ENCODE measurements at places on chromosomes 7 and 10.

GRCh38 chr7:55624813-55625212 is 52.5 kb upstream of the VOPP1 start:
- DNase-seq: no peak

DNA sequence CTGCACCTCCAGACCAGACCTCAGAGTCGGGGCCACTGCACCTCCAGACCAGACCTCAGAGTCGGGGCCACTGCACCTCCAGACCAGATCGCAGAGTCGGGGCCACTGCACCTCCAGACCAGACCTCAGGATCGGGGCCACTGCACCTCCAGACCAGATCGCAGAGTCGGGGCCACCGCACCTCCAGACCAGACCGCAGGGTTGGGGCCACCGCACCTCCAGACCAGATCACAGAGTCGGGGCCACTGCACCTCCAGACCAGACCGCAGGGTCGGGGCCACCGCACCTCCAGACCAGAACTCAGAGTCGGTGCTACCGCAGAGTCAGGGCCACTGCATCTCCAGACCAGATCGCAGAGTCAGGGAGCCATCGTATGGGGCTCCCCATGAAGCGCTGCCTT is 105.9 kb downstream of the ACTR3B start:
- DNase-seq: no peak

DNA sequence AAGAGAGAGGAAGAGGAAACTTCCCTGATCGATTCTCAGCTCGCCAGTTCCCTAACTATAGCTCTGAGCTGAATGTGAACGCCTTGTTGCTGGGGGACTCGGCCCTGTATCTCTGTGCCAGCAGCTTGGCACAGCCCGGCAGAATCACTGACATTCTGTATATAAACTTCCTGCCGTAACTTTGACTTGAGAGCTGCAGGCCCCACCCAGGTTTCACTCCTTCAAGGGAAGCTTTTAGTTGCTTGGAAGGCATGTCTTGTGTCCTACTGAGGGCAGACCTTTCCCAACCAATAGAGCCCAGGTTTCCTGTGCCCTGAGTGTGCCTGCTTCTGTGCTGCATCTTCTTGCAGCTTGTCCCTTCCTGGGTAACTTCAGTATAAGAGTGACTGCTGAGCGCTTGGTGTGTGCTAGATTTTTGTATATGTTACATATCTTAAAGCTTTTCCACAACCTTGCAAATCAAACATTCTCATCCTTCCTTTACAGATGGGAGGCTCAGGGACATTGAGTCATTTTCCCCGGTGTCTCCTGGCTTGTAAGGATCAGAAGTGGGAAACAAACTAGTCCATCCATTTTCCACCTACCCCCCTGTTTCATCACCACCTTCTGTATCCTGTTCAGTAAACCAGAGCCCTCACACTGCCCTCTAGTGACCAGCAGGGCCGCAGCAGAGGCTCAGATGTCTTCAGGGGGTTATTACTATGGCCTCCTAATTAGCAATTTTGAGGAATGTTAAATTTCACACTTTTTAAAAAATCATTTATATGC is 225.2 kb upstream of the PRSS58 start:
- peak; percentile 45 for DNase-seq

- no peak for DNase-seq
Observed at GRCh38 chr7:149293338-149293737, 31.3 kb downstream of the ZNF783 start.

GRCh38 chr10:105041956-105042355 is 400.9 kb downstream of the SORCS3 start:
- DNase-seq: no peak

GRCh38 chr7:47179812-47180515 is 401.9 kb downstream of the TNS3 start:
- DNase-seq: peak; percentile 94

DNA sequence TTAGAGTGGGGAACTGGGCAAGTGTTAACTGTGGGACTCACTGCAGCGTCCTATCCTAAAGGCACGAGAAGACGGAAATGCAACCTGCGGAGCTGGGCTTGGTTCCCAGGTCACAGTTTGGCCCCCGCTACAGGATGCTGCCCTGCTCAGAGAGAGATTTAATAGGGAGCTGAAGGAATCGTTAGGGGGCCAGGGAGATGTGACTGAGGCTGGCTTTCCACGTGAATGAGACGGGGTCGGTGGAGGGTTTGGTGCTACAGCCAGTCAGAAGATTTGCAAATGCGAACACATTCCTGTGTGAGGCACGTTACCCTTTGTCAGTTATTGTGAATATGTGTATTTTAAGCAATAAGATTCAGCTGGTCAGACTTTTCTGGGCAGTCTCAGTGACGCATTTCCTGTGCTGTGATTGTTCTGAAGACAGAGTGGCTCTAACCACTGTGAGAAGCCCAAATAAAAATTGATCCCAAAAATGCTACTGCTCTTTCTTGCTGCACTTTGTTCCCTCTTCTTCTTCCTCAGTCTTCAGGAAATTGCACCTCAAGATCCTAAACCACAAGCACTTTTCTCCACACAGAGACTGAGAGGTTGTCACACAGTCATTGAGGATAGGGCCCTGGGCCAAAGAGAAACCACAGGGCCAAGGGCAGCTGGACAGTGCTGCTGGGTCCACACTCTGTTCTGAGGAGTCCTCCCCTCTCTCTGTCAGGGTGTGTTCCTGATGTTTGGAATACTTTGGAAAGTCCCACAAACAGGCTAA is 21.2 kb downstream of the CYP17A1 start:
- DNase-seq: no peak

- DNase-seq: no peak
Observed at GRCh38 chr7:4124556-4125477, 557.3 kb upstream of the FOXK1 start.

DNA sequence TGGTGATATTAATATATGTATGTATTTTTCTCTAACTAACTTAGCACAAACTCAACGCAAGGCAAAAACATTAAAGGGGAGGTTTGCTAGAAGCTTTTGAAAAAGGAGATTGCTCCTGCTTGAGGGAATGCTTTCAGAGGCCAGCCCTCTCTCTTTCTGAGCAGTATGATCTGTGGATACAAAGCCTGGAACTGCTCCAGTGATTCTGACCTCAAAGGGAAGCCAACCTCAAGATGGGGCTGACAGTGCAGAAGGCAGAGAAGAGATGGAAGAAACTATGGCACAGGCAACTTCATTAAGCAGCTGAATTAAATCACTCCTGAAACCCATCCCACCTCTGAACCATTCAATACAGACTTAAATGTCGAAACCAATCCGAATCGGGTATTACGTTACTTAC is 102.4 kb downstream of the USP6NL start:
- peak; percentile 31 for DNase-seq

GRCh38 chr10:78433766-78434535 is 400.3 kb downstream of the RPS24 start:
- DNase-seq: peak; percentile 94

GRCh38 chr7:23261843-23262452 is 15.4 kb downstream of the GPNMB start:
- peak; percentile 73 for DNase-seq

DNA sequence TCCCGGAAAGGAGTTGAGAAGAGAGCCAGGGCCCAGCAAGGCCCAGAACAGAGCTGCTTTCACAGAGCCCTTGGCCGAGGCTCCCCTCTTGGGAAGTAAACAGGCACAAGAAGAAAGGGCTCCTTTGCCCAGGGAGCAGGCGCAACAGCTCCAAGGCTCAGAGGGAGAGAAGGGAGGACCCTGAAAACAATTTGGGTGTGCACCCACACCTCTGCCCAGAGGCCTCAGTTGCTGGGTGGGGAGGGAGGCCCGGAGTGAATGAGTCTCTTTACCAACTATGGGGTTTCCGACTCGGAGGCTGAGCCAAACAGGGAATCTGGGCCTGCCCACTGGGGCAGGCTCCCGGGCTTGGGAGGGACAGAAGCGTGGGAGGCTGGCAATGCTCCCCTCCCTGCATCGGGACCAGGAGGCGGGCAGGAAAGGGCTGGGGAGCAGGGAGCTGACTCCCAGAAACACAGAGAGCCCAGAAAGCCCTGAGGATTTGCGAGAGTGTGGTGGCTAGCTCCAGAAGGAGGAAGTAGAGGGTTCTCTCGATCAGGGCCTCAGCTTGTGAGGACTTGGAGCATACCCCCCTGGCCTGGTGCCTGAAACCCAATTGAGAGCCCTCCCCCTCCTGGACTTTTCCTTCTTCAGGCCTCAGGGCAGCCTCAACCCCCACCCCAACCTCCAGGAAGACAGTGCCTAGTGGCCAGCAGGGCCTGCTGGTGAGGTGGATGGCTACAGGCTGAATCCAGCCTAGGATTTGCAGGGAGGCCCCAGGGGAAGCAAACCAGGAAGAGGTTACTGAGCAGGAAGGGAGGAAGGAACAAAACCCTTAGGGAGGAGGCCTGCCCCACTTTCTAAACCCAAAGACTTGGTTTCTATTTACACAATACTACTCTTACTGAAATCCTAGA is 6.2 kb downstream of the C10orf105 start:
- peak; percentile 40 for DNase-seq

- no peak for DNase-seq
Observed at GRCh38 chr10:15182540-15183207, 14.2 kb upstream of the NMT2 start.

DNA sequence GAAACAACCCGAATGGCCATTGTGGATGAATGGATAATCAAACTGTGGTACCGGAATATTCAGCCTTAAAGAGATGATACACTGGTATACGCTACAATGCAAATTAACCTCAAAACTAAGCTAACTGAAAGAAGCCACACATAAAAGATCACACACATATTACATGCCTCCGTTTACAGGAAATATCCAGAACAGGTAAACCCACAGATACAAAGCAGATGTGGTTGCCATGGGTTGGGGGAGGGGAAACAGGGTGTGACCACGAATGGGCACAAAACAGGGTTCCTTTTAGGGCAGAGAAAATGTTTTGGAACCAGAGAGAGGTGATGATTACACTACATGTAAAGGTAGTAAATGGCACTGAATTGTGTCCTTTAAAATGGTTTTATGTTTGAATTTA is 16.6 kb downstream of the ESYT2 start:
- DNase-seq: no peak

GRCh38 chr10:12699781-12700556 is 301.5 kb downstream of the CCDC3 start:
- no peak for DNase-seq

DNA sequence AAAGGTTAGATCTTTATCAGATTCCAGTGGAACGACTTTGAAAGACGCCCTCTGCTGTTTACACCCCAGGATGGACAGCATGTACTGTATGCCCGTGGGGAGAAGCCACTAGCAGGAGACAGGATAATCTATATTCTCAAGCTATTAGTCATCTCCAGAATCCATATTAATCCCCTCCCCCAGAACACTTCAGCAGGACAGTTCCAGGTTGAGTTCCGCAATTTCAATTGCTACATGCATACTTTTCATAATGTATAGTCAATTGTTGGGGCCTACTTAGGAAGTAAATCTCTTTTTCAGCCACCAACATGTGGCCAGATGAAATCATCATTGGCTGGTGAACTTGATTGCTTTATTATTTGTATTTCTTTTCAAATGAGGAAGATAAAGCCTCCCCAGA is 313.1 kb upstream of the SMIM30 start:
- no peak for DNase-seq

GRCh38 chr10:67772894-67773511 is 65.0 kb downstream of the DNAJC12 start:
- DNase-seq: no peak

- peak; percentile 47 for DNase-seq
Observed at GRCh38 chr7:101985057-101985902, 167.9 kb downstream of the CUX1 start.

- DNase-seq: no peak
Observed at GRCh38 chr10:1360011-1360557, 303.9 kb downstream of the WDR37 start.

GRCh38 chr10:124826262-124826661 is 24.6 kb downstream of the ABRAXAS2 start:
- no peak for DNase-seq

DNA sequence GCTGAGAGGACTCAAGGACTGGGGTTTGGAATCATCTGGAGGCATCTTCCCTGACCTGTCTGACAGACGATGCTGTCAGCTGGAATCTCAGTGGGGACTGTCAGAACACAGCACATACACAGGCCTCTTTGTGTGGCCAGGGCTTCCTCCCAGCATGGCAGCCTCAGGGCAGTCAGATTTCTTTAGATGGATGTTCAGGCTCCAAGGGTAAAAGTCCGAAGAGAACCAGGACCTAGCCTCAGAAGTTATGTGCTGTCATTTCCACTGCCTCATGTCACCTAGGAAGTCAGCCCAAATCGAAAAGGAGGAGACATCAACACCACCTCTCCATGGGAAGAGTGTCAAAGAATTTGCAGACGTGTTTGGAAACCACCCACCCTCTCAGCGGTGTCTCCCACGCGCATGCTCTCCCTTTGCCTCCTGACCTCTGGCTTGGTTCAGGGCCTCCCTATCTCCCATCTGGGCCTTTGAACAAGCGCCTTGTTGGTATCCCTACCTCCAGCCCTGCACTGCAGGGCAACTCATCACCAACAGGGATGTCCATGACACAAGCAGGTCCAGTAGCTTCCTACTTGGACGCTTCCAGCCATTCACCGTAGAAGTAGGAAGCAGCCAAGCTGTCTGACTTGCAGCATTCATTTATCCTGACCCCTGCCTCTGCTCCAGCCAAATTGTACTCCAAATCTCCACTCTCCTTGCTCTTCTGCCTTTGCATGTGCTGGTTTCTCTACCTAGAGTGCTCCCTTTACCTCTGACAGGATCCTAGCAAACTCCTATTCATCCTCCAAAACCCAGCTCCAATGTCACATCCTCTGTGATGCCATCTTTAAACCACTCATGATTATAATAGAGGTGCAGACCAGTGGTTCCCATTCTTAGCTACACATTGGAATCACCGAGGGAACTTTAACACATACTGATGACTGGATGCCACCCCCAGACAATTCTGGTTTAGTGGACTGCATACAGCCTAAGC is 121.6 kb downstream of the OAT start:
- no peak for DNase-seq

DNA sequence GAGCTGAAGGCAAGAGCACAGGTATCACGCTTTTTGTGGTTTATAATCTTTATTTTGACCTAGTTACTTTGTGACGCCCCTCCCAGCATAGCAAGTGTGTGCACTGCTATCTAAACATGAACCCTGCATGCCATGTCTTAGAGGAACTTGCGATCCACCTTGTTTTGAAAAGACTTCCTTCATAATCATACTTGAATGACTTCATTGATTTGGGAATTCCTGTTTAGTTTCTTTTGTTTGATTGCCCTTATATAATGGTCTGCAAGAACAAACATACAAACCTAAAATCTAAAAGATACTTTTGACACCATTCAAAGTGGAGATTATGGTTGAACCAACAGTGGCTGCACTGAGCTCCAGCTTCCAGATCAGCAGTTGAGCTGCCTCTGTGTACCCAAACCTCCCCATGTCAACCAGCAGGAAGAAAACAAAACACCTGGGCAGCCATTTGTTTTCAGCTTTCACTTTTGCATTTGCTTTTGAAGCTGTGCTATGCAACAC is 132.6 kb downstream of the CELF2 start:
- DNase-seq: no peak

DNA sequence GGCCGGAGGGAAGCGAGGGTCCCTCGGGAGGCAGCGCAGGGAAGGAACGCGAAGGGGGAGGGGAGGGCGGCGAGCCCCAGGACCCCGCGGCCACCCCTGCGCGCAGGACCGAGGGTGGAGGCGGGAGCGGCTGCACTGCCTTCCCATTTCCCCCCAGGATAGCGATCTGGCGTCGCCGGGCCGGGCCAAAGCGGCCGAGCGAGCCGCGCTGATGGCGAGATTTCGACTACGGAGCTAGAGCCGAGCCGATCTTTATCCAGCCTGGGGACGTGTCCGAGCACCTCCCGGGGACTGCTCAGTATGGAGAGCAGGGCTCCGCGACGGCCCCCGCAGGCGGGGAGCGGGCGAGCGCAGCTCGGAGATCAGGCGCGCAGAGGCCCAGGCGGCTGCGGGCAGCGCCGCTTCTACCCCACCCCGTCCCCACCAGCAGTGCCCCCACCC is 590 bp upstream of the CRTAC1 start:
- DNase-seq: peak; percentile 80

Data from eye (tissue), 1 donor.